ENCODE measurements at places on chromosomes 16 and 17. TPM values are rescaled to one million over a fixed set of nuclear protein-coding genes. Genes with fewer than 3 reads are reported as not detected.

The C16orf54 gene
- not detected for total RNA-seq

The LGALS9 gene
- 1.1 TPM for total RNA-seq

The CNTD1 gene
- total RNA-seq: not detected

The HS3ST3B1 gene
- 0.28 TPM for total RNA-seq

The CD300E gene
- not detected for total RNA-seq

The ZNF267 gene
- 9.7 TPM for total RNA-seq

The KCNJ12 gene
- 0.96 TPM for total RNA-seq

The SLX4 gene
- 5.4 TPM for total RNA-seq

The TBC1D3L gene
- 9.3 TPM for total RNA-seq

The SLC6A2 gene
- 0.05 TPM for total RNA-seq

The METRNL gene
- total RNA-seq: 21.0 TPM

The MAP2K6 gene
- 11.2 TPM for total RNA-seq

The ACSM2A gene
- total RNA-seq: not detected

The KRTAP2-2 gene
- not detected for total RNA-seq

The CD300LG gene
- not detected for total RNA-seq

The PABPN1L gene
- not detected for total RNA-seq

The CLEC19A gene
- total RNA-seq: not detected

The TMEM88 gene
- total RNA-seq: 0.69 TPM

The FOXL1 gene
- 1.0 TPM for total RNA-seq

The MYL11 gene
- not detected for total RNA-seq

The CSF3 gene
- total RNA-seq: 0.26 TPM

The GNGT2 gene
- 0.24 TPM for total RNA-seq

The CNTNAP1 gene
- total RNA-seq: 5.5 TPM

The CCL1 gene
- total RNA-seq: not detected

The TNFRSF13B gene
- total RNA-seq: not detected

The IGSF6 gene
- total RNA-seq: not detected

The OSGIN1 gene
- 38.5 TPM for total RNA-seq

The KLHL10 gene
- not detected for total RNA-seq

The SPIRE2 gene
- total RNA-seq: 8.7 TPM

The KIAA0753 gene
- 16.8 TPM for total RNA-seq

The OTOA gene
- not detected for total RNA-seq

The DOC2A gene
- total RNA-seq: 2.1 TPM

The GRAP gene
- 0.16 TPM for total RNA-seq

The CHMP6 gene
- 32.0 TPM for total RNA-seq

The UMOD gene
- total RNA-seq: not detected

The TMEM132E gene
- total RNA-seq: not detected

The CDRT15 gene
- total RNA-seq: not detected

The HOXB4 gene
- 0.16 TPM for total RNA-seq

The LCAT gene
- total RNA-seq: 10.4 TPM

The ZNF469 gene
- total RNA-seq: 11.5 TPM

The C17orf113 gene
- total RNA-seq: 0.57 TPM
